Frontal cortex (tissue), 4 donors: ENCODE measurements at places on chromosomes 1 and 21.

DNA sequence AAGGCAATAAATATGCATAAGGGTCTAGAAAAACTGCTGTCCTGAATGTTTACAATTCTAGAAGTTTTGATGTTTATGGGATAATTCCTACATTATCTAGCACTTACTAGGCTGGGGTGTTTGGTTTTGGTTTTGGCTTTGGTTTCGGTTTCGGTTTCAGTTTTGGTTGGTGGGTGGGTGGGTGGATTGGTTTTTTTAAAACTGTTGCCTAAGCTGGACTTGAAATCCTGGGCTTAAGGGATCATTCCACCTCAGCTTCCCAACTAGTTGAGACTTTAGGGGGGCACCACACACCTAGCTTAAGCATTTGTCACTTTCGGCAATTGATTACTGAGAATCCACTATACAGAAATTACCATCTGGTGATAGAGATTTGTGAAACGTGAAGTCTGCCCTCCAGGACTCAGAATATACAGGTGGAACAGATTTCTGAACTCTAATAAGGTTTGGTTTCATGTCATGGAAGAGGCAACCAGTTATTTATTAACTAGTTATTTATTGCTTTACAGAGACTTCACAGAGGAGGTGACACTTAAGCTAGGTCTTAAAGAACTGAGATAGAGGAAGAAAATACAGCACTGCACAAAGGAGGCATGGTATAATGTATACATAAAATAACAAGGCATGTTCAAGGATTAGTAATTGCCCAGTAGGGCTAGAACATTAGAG is 69.6 kb downstream of the PIK3R3 start:
- DNase-seq: no peak

GRCh38 chr1:229349463-229350385 is 6.9 kb upstream of the CCSAP start:
- no peak for DNase-seq

- no peak for DNase-seq
Measured at GRCh38 chr21:36706951-36707762, 8.2 kb downstream of the SIM2 start.

GRCh38 chr1:212606395-212607205 is 2.0 kb upstream of the ATF3 start:
- peak; percentile 35 for DNase-seq
